ENCODE measurements at places on chromosomes 1 and 21.

DNA sequence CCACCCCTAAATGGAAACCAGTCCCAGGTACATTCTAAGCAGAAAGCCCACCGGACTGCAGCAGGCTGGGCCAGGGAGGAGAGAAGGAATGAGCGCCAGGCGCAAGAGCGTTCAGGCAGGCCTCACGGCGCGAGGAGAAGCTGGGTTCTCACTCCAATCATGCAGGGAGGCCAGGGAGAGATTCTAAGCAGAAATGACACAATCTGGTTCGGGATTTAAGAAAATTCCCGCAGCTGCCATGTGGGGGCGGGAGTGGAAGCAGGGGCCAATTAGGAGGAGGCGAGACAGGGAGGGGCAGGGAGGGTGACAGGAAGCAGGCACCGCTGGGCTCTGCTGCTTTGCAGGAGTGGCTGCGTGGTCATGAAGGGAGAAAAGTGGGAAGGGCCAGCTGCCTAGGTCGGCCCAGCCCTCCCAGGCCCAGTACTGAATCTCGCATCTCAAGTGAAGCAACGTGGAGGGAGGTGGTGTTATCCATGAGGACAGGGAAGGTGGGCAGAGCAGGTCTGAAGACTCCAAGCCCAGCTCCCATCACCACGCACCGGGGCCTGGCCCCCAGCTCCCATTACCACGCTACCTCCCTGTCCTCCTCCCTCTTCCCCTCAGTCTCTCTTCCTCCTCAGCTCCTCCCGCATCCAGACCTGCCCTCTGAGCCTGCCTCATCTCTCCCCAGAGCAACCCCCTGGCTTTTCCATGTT lies 11.8 kb downstream of the NPHP4 start:
- DNase-seq: peak; percentile 51

GRCh38 chr21:41507521-41508414 lies at the start of gene TMPRSS2:
Gene TMPRSS2 (minus strand): TSS chr21:41508158. CDS start chr21:41498133, 10,025 bp downstream.
- DNase-seq: no peak

- no peak for DNase-seq
Measured at GRCh38 chr1:159921251-159921650, 4.1 kb downstream of the TAGLN2 start.

DNA sequence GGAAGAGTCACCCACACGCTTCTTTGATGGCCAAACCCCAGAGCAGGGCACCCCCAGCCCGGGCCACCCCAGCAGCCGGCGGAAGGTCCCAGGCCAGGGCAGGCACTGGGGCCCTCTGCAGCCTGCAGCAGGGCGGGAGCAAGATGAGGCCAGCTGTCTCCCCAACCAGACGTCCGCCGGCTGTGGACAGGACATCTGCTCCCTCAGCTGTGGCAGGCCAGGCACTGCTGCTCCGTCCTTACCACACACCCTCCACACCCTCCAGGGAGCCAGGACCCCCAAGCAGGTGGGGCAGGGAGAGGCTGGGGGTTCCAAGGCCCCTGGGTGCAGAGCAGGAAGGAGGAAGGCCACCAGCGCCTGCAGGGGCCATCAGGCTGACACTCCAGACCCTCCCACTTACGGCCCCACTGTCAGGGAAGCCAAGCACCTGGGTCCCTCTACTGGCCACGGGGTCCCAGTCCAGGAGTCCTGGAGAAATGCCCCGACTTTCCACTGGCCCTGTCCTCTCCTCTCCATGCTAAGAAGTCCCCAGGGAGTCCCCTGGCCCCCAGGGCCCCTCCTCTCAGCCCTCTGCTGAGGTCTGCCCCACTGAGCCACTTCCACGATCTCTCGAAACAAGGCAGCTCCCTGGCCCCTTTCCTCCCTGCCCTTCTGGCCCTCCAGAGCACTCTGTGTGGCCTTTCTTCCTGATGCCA lies 5.6 kb downstream of the WNT9A start:
- no peak for DNase-seq

GRCh38 chr1:169483500-169483966 lies 2.2 kb downstream of the SLC19A2 start:
- DNase-seq: no peak

GRCh38 chr1:155301342-155301841 lies at the start of gene PKLR:
Gene PKLR (minus strand): TSS chr1:155301438. CDS start chr1:155301395, 43 bp downstream.
- DNase-seq: no peak

DNA sequence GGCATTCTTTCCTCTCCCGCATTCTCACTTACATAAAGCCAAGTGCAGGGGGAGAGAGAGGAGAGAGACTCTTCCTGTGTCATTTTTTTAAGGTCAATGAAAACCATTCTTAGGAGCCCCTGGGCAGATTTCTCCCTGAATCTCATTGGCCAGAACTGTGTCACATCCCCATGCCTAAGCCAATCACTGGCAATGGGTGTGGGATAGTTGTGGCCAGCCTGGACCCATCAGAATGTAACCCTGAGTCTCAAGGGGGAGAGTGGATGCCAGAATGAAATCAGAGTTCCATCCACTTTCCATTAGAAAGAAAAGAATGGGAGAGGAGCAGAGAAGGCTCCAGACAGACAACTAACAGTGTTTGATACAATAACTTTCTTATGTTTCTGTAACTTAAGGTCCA lies 31.2 kb upstream of the COQ8A start:
- DNase-seq: no peak

GRCh38 chr1:8031176-8031785 lies 5.2 kb upstream of the ERRFI1 start:
- no peak for DNase-seq

- DNase-seq: no peak
Measured at GRCh38 chr21:26852423-26852822, 7.2 kb upstream of the ADAMTS1 start.

DNA sequence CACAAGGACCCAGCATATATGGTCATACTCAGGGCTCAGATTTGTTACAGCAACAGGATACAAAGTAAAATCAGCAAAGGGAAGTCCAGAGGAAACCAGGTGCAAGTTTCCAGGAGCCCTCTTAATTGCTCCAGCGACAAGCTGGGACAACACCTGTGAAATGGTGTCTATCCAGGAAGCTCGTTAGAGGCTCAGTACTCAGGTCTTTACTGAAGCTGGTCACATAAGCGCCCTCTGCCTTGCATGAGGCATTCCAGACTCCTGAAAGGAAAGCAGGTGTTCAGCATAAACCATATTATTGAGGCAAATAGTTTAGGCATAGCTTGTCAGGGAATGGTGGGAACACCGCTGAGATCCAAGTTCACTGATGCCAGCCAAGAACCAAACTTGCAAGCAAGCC lies 231.0 kb downstream of the SLC35F3 start:
- no peak for DNase-seq

- no peak for DNase-seq
Measured at GRCh38 chr1:164670786-164671185, 111.8 kb downstream of the PBX1 start.

DNA sequence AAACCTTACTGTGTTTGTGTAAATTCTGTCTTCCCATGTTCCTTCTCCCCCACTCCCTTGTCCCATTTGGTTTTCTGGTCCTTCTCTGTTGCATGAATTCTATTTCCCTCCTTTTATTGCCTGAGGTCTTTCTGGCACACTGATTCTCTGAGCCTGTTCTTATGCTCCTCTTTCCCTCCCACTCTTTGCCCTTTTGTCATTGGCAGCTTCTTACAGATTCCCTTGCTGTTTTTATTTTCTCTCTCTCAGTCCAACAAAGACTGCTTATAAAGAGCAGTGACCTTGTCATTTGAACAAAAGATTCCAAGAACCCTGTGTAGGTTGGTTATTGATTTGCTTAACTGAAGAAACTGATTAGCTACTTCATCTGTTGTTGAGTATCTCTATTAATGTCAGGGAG lies 49.7 kb downstream of the GPR52 start:
- DNase-seq: no peak

- DNase-seq: no peak
Measured at GRCh38 chr1:243882276-243882675, 32.2 kb upstream of the AKT3 start.

GRCh38 chr1:179124873-179125272 lies 43.0 kb downstream of the TOR3A start:
- DNase-seq: no peak

DNA sequence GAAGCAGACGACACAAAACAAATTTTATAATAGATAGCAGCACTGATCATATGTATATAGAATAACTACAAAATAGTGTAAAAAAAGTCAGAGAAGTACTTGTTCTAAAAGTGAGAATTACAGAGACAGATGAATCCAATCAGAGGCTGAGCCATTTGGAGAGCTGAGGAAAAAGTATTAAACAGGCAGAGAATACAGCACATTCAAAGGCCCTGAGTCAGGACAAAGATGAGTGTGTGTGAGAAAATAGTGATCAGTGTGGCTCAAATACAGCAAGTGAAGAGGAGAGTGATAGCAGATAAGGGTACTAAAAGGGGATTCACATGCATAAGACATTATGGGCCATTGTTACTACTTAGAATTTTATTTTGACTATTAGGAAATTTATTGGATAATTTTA lies 430.6 kb upstream of the BRINP3 start:
- no peak for DNase-seq

- no peak for DNase-seq
Measured at GRCh38 chr1:205971082-205971481, 27.8 kb upstream of the SLC26A9 start.

GRCh38 chr1:86773341-86774288 lies 69.2 kb downstream of the SH3GLB1 start:
- DNase-seq: no peak

DNA sequence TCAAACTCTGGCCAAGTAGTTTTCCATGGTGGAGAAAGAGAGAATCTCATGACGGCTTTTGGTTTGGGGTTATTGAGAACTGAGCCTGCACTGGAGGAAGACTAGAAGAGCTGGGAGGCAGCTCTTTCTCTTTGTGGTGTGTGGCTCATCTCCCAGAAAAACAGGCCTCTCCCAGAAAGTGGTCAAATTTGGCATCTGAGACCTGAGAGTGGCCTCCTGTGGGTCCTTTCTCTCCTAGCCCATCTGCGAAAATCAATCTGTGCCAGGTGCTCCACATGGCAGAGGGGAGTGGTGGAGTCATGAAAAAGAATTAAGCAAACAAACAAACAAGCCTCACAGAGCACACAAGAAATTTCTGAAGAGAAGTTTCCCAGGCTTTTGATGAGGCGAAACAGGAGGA lies 305.0 kb downstream of the ST6GALNAC3 start:
- DNase-seq: no peak

DNA sequence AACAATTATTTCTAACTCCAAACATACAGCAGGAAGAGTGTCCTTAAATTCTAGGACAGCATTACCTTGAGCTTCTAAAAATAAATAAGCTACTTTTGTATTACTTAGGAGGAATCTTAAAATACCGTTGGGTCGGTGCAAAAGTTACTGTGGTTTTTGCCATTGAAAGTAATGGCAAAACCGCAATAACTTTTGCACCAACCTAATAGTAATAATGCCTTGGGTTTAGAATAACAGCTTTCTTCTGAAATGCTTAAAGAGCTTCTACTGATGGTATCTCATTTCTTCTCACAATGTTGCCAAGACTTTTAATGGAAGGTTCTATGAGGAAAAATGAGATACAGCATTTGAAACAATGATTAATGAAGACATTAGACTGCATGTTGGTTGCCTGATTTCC lies 179.9 kb downstream of the SEC16B start:
- DNase-seq: no peak

DNA sequence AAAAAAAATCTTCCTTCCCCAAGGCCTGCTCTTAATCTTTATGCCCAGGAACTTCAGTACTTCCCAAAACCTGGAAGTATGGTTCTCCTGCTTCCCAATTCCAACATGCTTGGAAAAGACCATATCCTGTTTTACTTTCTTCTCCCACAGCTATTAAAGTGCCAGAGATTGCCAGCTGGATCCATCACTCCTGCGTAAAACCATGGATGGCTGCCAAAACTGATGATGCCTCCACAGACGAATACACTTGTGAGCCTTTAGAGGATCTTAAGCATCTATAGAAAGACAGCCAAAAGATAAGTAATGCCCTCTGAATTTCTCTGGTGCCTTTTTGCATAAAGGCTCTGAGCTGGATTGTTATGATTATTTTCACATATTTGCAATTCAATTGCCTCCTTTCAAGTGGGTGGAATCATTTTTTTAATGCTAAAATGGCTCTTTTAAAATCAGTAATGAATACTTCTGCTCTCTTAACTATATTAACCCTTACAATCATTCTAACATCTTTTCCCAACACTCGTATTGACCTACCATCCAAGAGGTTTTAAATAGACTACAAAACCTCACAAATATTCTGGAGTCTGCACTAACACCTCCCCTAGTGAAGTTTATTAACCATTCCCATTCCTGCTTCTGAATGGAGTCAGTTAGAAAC lies 1807.8 kb downstream of the BRINP3 start:
- DNase-seq: no peak

GRCh38 chr1:89615676-89616598 lies 17.0 kb upstream of the LRRC8C start:
- DNase-seq: peak; percentile 27

GRCh38 chr1:23475134-23475628 lies 8.8 kb downstream of the ASAP3 start:
- no peak for DNase-seq

DNA sequence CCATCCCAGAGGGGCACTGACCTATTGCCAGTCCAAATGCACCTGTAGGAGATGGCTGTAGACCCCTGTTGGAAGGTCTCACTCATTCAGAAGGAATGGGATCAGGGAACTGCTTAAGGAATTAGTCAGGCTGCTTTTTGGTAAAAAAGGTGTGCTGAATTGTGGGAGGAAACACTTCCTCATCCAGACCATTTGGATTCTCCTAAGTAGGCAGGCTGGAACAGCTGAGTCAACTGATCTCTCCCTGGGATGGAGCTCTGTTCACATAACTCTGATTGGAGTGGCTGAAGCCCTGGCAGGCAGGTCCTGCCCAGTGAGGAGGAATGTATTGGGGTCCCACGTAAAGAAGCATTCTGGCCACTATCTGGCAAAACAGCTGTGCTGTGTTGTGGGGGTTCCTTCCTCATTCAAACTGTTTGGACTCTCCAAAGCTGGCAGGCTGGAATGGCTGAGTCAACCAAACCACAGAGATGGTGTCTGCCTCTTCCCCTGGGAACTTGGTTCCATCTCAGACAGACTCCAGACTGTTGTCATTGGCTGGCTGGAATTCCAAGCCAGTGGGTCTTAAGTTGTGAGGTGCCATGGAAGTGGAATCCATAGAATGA lies 70.7 kb upstream of the PDC start:
- DNase-seq: no peak

DNA sequence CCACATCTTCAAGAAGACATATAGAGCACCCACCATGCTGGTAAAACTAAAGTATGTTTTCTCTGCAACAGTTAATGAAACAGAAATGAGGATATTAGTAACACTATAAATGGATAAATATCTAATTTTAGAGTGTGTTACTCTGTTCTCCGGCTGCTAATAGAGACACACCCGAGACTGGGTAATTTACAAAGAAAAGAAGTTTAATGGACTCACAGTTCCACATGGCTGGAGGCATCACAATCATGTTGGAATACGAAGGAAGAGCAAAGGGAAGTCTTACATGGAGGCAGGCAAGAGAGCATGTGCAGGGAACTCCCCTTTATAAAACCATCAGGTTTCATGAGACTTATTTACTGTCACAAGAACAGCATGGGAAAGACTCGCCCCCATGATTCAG lies 287.2 kb downstream of the SRGAP2C start:
- no peak for DNase-seq

GRCh38 chr1:241271427-241271826 lies 85.6 kb downstream of the RGS7 start:
- no peak for DNase-seq

- no peak for DNase-seq
Measured at GRCh38 chr1:53182716-53183094, 13.9 kb upstream of the CPT2 start.

GRCh38 chr1:192826791-192827546 lies 18.1 kb downstream of the RGS2 start:
- DNase-seq: peak; percentile 36
